ENCODE measurements at places on chromosomes 2 and 18.
A peak's percentile ranks its signal among the peaks of the same experiment; 100 is the strongest.

DNA sequence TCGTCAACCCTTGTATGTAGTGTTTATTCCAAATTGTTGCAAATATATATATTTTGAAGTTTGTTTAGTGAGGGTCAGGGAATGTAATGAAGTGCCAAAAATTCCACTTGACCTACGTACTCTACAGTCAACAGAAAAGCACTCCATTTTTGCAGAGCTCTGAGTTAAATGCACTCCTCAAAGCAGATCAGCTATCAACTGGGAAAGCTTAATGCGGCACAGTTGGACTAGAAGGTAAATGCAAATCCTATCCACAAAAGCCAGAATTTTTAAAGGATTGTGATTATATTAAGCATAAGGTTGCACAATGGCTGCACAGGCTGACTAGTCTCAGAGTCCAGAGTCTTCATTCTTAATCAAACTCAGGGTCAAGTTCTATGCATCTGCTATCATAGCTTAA, 577.1 kb downstream of the ARHGAP15 start:
- no peak for ATAC-seq

- no peak for ATAC-seq
Measured at GRCh38 chr2:11773111-11773510, 26.7 kb downstream of the LPIN1 start.

DNA sequence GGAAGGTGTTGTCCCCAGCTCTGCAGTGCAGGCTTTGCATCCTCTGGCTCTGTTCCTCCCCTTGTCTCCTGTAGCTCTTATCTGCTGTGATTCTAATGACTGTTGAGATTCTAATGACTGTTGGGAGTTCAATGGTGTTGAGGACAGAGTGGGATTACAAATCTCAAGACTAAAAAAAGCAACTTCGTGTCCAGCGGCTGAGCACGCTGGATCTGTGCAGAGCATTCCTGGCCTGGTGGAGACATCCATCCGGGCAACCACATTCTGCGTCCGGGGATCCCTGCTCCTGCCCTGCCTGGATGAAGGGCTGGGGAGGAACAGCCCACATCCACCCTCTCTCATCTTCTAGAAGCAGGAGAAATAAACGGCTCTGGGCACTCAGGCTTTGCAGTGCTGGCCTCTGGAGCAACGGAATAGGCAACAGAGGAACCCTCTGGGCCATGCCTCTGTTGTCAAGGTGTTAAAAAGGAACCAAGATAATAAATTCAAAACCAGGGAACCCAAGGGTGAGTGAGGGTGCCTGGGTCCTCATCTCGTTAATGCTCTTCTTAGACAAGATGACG, 106.7 kb upstream of the ASB18 start:
- no peak for ATAC-seq

DNA sequence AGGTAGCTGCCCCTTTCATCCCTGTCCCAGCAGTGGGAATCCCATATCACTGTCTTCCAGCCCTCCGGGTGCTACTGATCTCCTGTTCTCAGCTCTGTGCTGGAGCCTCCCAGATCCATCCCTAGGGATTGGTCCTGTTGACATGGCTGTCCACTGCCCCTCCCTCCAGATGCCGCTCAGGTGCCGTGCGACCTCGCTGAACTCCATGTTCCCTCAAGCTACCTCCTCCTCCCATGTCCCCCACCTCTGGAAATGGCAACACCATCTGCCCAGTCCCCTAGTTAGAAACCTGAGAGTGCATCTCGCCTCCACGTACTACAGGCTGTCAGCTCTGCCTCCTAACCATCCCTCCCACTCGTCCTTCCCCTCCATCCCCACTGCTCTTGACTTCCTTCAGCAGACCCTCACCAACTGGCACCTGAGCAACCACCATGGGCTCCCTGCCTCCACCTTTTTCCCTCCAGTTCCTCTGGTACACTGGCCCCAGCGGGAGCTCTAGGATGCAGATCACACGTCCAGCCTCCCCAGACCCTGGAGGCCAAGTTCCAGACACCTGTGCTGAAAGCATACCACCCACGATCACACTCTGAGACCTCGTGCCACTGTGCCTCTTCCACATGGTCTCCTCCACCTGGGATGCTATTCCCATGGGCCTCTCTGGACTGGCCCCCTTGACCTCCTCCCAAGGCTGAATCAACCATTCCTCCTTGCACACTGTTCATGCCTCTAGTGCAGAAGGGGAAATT, 106.8 kb downstream of the KLHL29 start:
- ATAC-seq, result no peak

- peak; percentile 2 for ATAC-seq
Measured at GRCh38 chr2:60554646-60555065, 1.2 kb upstream of the BCL11A start.

- no peak for ATAC-seq
Measured at GRCh38 chr2:241988146-241988545, 118.6 kb downstream of the RTP5 start.

GRCh38 chr2:172808156-172808555, 72.5 kb downstream of the RAPGEF4 start:
- ATAC-seq, result no peak

GRCh38 chr18:37661478-37661877, 95.9 kb upstream of the CELF4 start:
- ATAC-seq, result no peak

- no peak for ATAC-seq
Measured at GRCh38 chr2:25825238-25825637, 53.0 kb downstream of the ASXL2 start.

DNA sequence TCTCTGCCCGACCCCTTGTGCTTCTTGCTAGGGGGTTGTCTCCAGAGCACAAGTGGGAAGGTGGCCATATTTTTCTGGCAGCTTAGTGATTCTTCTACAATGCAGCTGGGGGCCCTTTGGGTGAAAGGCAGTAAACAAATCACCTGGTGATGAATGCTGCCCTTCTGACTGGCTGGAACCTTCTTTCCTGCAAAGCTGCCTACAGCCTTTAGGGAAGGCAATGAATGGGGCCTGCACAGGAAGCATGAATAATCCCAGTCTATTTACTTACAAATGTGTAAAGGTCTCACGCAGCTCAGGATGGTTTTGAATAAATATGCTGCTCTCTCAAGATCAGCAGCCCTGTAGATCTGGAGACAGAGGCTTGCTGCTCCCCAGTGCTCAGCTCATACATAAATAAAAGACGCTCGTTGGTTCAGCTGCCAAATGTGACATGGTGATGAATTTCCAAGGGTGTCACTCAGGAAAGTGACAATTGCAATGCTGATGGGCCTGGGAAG, 289.2 kb downstream of the TDRD15 start:
- no peak for ATAC-seq

GRCh38 chr2:119475225-119475856, 43.7 kb downstream of the TMEM37 start:
- ATAC-seq, result no peak

DNA sequence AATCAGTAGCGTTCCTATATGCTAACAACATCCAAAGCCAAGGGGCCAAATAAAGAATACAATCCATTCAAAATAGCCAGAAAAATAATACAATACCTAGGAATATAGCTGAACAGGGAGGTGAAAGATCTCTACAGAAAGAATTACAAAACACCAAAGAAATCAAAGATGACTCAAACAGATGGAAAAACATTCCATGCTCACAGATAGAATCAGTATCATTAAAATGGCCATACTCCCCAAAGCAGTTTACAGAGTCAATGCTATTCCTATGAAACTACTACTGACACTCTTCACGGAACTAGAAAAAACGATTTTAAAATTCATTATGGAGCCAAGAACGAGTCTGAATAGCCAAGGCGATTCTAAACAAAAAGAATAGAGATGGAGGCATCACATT, 57.4 kb downstream of the CCBE1 start:
- no peak for ATAC-seq

GRCh38 chr2:122180972-122181371, 425.5 kb downstream of the TSN start:
- ATAC-seq, result no peak

Data from esophagus mucosa (tissue), 1 donor.